ENCODE measurements at places on chromosomes 1 and 21.

GRCh38 chr21:43757601-43758000 lies 18.5 kb downstream of the CSTB start:
- DNase-seq: no peak

DNA sequence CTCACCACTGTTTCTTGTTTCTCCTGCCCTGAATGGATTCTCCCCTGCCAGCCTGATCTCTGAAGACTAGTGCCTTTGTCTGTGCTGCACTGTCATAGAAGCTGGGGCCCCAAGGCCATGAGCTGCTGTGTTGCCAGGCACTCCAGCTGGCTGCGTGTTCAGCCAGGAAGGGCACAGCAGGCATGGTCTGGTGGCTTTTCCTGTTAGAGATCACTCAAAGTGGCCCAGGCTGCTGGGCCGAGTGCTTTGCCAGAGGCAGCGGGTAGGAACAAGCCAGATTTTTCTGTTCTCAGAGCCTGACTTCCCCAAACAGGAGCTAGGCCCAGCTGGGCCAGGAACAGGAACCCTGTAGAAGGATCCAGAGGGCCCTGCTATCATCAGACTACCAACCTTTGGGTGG lies 5.2 kb downstream of the ADPRS start:
- no peak for DNase-seq

DNA sequence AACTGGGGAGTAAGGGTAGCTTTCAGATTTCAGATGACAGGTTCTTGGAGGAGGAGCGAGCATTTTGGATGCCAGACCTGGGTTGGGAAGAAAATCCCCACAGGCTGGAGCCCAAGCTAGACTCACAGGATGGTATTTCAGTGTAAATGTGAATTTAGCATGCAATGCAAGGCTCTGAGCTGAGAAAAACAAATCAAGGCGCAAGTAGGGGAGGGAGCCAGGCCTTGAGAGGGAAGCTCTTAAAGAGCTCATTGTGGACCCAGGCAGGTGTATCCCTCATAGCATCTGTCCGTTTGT lies 386.1 kb downstream of the MATN1 start:
- no peak for DNase-seq

DNA sequence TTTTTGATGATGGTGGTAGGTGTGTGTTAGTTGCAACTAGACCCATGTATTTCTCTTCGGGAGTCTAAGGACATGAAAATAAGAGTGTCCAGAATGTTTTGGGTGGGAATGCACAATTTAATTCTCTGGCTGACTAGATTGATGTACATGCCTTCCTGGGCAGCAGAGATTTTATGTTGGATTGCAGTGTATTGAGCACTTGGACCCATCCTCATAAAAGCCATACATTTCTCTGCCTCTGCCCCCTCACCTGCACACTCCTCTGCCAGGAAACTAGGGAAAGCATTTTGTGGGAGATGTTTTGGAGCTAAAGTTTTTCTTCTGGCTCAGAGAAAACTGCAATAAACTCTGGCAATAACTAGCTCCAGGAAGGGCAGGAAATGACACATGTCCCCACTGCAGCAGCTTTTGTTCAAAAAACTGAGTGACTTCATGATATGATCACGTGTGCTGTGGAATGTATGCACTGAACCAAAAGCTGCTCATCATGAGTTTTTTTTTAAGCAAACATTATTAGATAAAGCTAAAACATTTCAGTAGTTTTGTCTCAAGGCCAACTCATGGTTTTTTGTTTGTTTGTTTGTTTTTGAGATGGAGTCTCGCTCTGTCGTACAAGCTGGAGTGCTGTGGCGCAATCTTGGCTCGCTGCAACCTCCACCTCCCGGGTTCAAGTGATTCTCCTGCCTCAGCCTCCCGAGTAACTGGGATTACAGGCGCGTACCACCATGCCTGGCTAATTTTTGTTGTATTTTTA lies 17.6 kb downstream of the RIT1 start:
- DNase-seq: no peak

GRCh38 chr1:40820911-40821693 lies 37.5 kb downstream of the KCNQ4 start:
- DNase-seq: no peak

GRCh38 chr1:15337656-15338402 lies 71.9 kb upstream of the EFHD2 start:
- no peak for DNase-seq

- no peak for DNase-seq
Observed at GRCh38 chr1:54794451-54795355, 6.4 kb downstream of the TTC22 start.

DNA sequence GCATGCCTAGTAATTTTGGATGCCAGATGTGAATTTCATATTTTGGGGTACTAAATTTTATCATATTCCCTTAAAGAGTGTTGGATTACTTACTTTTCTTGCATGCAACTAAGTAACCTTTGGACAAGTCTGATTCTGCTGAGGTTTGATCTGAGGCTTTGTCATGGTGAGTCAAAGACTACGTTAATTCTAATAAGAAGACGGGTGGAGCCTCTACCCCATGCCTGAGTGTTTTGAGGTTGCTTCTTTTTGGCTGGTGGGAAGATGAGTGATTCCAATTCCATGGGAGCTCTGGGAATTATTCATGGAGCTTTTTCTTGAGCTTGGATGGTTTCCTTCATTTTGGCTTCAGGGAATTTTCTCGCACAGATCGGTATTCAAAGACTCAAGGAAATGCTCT lies 11.6 kb upstream of the PCP4 start:
- DNase-seq: no peak

DNA sequence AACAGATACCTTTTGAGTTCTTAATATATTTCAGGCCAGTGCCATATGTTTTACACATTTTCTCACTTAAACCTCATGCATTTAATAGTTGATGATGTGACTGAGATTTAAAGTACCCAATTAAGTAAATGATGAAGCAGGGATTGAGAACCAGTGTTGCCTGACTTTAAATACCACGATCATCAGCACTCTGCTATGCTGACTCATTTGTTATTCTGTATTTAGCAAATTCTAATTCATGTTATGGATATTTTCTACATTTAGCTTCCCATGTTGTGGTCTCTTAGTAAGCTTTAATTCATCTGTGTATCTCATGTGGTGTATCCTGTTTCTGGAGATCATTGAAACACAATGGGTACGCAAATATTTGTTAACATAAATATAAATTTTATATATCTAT lies 363.0 kb downstream of the PTBP2 start:
- no peak for DNase-seq

DNA sequence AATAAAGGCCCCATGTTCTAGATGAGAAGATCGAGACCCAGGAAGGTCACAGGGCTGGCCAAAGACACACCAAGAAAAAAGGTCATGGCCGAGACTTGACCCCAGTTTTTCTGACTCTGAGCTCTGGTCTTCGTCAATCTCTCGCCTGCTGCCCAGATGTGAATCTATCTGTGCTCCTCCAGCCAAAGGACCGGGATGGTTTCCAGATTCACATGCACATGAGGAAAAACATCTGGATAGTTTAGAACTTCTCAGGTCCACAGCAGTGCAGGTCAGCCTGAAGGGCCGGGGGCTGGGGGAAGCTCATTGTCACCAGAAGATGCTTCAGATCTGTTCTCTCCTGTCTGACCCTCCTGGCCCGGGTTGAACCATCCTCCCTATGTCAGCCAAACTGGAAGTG lies 49.0 kb downstream of the KCNN3 start:
- DNase-seq: no peak

DNA sequence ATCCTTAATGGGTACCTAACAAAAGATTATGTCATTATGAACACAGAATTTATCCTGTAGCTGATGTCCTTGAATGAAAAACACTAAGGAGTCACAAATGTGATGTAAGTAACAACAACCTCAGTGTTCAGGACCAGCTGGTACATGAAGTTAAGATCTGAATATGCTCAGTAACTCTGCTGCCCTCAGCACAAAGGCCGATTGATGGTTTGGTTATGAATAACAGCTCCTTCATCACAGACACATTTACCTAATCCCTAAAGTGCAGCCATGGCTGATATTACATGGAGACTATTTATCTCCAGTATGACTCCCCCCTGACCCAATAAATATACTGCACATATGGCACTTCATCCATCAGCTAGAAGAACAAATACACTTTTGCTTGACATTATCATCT lies 75.2 kb downstream of the PLPPR5 start:
- no peak for DNase-seq

GRCh38 chr1:153832293-153832692 lies 57.1 kb downstream of the SLC27A3 start:
- DNase-seq: no peak

DNA sequence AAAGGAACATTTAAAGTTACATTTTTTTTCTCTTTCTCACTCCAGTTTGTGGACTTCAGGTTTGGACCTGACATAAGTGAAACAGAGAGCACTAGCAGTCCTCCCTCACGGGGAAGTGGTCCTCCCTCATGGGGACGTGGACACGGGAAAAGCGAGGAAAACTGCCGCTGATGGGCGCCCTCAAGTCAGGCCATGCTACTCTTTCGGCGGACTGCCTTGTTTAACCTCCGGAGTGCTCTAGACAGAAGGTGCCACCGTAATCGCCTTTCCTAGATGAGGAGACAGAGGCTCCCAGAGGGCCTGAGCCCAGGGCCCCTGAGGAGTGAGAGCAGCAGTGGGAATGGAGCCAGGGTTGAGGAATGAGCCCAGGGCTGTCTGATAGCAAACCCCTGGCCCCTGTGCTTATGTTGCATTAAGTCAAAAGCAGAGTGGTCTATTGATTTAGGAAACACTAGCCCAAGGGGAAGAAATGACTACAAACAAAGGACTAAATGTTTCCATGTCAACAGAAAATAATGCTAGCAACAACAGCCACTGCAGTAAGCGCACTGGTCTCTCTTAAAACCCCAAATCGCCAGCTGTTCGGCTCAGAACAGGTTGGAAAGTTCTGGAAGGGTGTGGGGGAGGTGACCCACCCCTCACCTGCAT lies 84.1 kb downstream of the DMRTB1 start:
- no peak for DNase-seq

- no peak for DNase-seq
Observed at GRCh38 chr1:15212954-15213291, 34.1 kb upstream of the FHAD1 start.

- DNase-seq: no peak
Observed at GRCh38 chr1:102434421-102434820, 437.7 kb upstream of the OLFM3 start.

GRCh38 chr1:154628121-154628405 lies 20.1 kb upstream of the ADAR start:
- DNase-seq: no peak

DNA sequence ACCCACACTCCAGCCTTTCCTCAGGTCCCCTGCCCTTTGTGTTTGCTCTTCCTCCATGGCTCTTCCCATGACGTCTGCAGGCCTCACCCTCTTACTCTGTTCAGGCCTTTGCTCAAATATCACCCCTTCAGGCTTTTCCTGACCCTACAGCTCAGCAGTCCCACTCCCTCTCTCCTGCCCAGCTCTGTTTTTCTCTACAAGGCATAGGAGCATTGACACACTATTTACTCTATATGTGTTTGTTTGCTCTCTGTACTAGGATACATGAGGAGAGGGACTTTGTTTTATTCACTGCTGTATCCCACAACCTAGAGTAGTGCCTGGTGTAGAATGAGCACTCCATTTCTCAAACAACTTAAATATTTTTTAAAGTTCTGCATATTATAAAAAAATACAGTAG lies 107.4 kb upstream of the COA6 start:
- DNase-seq: no peak

- DNase-seq: no peak
Observed at GRCh38 chr1:246367041-246367440, 140.0 kb downstream of the SMYD3 start.

DNA sequence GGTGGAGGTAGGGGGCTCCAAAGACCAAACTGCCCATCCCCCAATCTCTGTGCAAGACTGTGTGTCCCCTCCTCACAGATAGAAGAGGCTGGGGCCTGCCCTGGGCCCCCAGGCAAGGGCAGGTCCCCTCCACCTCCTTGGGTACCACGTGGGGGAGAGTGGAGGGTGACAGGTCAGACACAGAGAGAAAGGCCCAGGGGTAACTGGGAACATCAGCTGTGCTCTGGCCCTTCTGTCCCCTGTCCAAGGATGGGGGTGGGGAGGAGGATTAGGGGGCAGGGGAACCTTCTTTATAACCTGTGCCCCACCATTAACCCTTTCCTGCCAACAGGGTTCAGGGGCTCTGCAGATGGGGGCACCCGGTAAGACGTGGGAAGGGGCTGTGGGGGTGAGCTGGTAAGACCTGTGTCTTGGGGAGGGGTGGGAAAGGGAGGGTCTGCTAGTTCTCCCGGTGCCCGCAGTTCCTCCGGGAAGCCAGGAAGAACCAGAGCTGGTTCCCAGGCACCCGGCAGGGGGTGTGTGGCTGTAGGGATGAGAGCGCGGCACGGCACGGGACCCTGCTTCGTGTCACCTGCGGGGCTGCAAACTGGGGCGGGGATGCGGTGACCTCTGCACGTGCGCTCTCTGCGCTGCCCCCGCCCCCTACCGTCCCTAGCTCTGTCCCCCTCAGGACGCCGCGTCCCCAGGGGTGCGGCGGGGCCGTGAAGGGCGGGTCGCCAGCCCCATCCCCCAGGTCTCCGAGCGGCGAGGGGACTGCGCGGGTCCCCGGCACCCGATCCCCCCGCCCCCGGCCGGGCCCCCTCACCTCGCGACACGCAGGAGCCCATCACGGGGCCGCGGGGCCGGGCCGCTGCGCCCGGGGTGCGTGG lies 601 bp downstream of the FAM131C start:
- no peak for DNase-seq

DNA sequence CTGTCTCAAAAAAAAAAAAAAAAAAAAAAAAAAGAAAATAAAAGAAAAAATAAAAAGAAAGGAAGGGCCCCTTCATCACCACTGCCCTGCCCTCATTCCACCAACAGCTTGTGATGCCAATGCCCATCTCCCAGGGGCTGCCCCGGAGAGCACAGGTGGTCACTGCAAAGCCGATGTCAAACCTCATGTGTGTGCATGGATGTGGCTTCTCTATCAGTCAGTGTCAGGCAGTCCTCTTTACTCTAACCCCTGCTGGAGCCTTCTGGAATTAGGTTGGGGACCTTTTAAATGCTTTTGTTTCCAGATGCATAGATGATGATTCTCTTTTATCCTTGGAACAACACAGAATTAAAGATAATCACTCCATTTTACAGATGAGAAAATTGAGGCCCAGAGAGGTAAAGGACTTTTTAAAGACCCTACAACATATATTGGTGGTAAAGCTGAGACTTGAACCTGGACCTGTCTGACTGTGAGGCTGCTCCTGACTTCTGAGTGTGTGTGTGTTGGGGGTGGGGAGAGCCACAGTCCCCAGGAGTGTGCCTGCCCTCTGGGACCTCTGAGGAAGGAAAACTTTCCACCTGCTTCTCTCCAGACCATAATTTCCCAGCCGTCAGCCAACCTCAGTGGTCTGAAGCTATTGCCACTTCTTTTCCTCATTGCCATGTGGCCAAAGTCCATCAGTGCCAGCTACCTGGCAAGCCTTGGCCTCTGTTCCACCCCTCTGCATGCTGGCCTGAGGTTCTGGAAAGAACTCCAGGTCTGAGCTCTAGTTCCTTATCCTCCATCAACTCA lies 3.0 kb upstream of the TMEM54 start:
- no peak for DNase-seq

- DNase-seq: no peak
Observed at GRCh38 chr21:29196670-29197191, 66.3 kb downstream of the MAP3K7CL start.

- DNase-seq: peak; percentile 53
Observed at GRCh38 chr1:85201340-85202091, 700 bp upstream of the SYDE2 start.

GRCh38 chr1:115609021-115609420 lies 32.7 kb upstream of the VANGL1 start:
- DNase-seq: no peak
